GM10248 (cell line): ENCODE measurements at places on chromosomes 11 and 22.

DNA sequence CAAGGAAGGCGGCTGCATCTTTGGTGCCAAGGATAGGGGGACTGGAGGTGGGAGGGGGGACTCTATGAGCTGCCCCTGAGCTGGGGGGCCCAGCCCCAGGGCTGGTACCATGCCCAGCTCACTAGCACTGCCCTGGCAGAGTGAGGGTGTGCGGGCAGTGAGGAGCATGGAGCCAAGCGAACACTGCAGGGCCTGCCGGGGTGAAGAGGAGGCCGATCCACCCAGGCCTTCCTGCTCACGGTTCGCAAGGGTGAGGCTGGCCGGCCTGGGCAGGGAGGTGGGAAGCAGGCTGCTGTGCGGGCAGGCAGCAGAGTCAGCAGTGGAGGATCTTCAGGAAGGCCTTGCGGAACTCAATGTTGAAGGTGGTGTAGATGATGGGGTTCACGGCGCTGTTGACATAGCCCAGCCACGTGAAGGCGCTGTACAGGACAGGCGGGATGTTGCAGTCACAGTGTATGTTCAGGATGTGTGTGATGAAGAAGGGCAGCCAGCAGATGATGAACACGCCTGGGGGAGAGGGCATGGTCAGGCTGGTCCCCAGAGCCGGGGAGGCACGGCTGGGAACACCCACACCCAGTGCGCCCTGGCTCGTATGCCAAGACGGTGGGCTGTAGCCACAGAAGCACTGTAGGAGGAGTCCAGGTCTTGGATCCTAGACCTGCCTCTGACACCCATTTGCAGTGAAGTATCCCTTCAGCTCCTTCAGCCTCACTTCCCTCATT, 23.0 kb downstream of the ANKK1 start:
- no peak for DNase-seq

- peak; percentile 91 for DNase-seq
Measured at GRCh38 chr22:44025171-44026065, 1.3 kb downstream of the PARVB start.

- no peak for DNase-seq
Measured at GRCh38 chr11:45289369-45289768, 3.2 kb upstream of the SYT13 start.

DNA sequence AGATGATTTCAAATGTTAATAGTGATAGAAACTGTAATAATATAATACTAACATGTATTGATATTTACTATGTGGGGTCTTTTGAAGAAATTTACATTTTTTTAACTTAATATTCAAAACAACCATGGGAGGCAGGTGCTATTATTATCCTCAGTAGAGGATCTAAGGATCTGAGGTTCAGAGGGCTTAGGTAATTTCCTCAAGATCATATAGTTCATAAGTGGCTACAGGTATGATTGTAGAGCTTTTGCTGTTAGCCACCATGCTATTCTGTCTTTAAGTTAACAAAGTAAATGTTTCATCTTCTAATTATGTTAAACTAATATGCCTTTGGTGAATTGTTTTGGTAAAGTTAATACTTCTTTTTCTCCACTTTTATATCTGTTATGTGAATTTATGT, 83.6 kb downstream of the PDE3B start:
- DNase-seq, result no peak

- DNase-seq, result no peak
Measured at GRCh38 chr11:3669128-3669527, 2.1 kb downstream of the CHRNA10 start.

GRCh38 chr11:67689178-67689577, 14.8 kb upstream of the ALDH3B2 start:
- no peak for DNase-seq

GRCh38 chr11:124758355-124759265, 3.5 kb downstream of the ESAM start:
- peak; percentile 80 for DNase-seq
